ENCODE measurements at places on chromosomes 5 and 9.

DNA sequence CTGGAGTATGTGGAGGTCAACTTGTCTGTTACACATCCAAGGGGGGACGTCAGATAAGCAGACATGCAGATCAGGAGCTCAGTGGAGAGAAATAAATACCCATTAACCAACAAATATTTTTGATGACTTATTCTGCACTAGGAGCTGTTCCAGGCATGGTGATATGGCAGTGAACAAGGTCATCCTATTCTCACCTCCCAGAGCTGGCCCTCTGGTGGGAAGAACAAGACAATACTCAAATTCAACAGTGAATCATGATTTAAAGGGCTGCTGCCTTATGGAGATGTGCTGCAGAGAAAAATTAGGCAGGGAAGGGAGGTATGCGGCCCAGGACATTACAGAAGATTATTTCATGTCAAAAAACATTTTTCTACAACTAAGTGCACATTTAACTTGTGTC is 36.5 kb downstream of the SYK start:
- no peak for DNase-seq

GRCh38 chr9:130835441-130836298 is 616 bp downstream of the ABL1 start:
- peak; percentile 12 for DNase-seq

DNA sequence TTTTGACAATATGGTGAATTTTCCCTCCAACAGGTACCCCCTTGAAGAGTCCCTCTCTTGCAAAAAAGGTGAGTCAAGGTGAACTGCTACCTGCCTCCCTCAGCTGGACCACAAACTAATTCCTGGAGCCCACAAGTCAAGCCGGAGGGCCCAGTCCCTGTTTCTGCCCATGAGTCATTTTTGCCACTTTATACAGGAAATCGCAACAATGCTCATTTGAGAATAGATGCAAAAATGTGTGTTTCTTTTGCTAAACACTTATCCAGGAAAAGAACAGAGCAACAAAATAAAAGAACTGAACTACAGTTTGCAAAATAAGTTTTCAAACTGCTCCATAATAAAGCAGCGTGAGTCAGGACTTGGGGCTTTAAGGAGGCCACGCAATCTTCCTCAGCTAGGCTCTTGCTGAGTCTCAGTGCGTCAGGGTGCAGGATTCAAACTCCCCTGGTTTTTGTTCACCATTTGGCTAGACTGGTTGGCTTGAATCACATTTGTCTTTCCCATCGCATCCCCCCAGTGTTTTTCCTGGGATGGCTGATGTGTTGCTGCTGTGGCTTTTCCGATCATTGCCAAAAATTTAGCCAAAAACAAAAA is 102.7 kb downstream of the GOLPH3 start:
- DNase-seq: no peak

GRCh38 chr5:127085371-127085770 is 12.1 kb upstream of the C5orf63 start:
- DNase-seq: no peak

- DNase-seq: no peak
Measured at GRCh38 chr5:128708841-128709240, 170.8 kb upstream of the FBN2 start.

DNA sequence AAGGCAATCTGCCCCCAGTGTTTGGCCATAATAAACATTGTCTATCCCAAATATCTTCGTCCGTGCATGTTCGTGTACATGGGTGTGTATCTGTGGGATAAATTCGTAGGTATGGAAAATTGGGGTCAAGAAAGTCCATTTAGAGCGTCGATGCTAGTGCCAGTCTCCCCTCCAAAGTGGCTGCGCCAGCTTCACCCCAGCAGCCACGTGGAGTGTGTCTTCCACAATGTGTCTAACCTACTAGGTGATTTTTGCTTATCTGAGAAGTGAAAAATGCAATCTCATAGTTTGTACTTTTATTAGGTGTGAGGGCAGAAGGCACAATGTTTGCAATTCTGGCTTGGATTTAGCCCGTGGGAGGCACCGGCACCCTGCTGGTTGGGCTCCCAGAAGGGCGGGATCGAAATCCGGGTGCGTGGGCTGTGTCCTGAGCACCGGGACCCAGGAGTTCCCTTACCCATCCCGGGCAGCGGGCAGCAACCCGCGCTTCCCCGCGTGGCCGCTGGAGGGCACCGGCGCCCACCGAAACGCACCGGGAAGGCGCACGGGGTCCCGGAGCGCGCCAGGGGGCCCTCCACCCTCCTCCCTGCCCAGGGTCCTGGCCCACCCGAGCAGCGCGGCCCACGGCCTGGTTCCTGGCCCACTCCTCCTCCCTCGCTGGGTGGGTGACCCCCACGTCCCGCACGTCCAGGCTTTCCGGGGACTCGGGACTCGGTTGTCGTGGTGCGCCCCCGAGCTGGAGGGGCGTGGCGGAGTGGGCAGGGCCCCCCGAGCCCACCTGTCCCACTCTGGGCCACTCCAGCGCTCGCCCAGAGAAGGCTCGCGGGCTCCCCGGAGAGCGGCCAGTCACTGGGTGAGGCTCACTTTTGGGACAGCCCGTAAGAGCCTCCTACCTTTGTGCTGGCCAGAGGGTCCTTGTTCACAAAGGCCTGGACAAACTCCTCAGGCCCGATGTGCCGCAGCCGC is 55.4 kb upstream of the RNF130 start:
- DNase-seq: peak; percentile 34

GRCh38 chr5:1018596-1018995 is 10.0 kb downstream of the NKD2 start:
- DNase-seq: peak; percentile 3

GRCh38 chr9:101840694-101841188 is 102.3 kb upstream of the GRIN3A start:
- DNase-seq: no peak

- no peak for DNase-seq
Measured at GRCh38 chr5:140555747-140556312, 1.4 kb downstream of the SRA1 start.

DNA sequence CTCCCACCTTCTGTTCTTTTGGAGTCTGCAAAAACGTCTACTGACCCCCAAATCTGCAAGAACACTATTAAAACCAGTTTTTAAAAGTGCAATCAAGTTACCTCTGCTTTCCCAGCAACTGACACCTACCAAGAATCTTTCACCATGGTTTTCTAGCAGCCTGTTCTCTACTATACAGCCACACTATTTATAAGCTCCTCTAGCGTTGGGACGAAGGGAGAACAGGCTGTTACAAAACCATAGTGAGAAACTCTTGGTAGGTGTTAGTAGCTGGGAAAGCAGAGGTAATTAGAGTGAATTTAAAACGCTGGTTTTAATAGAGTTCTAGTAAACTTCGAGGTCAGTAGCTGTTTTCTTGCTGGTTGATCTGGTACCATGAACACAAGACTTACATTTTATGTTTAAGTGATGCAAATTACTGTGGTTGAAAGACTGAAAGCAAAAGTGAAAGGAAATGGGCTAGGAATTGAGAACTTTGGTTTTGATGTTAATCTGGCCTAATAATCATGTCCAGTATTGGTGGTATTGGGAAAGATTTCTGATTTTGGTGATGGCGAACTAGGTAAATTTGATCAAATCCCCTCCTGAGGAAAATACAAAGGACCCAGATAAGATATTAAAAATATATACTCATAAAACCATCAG is 5.3 kb downstream of the MROH2B start:
- no peak for DNase-seq

DNA sequence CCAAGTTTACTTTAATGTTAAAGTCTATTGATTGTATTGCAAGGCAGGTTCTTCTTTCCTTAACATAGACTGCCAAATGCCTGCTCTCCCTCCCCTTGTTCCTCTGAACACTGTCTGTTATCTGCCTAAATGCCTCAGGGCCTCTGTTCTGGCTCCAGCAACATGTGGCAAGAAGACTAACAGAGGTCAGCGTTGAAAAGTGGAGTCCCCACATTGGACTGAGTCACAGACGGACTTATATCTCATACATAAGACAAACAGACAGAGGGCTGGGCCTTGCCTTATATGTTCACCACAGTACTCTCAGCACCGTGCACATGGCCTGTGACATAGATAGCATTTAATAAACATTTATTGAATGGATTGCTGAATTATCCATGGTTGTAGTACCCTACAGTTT is 91.4 kb downstream of the TSSK1B start:
- no peak for DNase-seq

- DNase-seq: no peak
Measured at GRCh38 chr9:105333076-105333475, 88.6 kb downstream of the SLC44A1 start.

GRCh38 chr9:114503009-114503408 is 2.3 kb downstream of the WHRN start:
- DNase-seq: no peak

GRCh38 chr5:83031381-83031780 is 45.8 kb downstream of the TMEM167A start:
- no peak for DNase-seq

DNA sequence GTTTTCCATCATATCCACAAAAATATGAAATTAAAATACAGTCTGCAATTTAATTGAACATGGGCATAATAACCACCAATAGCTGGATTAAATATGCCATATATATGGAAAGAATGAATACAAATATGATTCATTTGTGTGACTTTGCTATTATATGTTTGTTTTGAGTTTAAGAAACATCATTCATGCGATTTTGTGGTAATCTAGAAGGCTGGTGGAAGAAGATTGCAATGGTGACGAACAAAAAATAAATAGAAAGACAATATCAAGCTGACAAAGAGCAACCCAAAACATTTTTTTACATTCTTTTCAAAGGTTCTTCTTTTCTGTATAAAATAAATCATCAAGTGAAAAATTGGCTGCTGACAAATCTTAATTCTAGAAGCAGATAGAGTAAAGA is 610.0 kb downstream of the MAT2B start:
- no peak for DNase-seq

DNA sequence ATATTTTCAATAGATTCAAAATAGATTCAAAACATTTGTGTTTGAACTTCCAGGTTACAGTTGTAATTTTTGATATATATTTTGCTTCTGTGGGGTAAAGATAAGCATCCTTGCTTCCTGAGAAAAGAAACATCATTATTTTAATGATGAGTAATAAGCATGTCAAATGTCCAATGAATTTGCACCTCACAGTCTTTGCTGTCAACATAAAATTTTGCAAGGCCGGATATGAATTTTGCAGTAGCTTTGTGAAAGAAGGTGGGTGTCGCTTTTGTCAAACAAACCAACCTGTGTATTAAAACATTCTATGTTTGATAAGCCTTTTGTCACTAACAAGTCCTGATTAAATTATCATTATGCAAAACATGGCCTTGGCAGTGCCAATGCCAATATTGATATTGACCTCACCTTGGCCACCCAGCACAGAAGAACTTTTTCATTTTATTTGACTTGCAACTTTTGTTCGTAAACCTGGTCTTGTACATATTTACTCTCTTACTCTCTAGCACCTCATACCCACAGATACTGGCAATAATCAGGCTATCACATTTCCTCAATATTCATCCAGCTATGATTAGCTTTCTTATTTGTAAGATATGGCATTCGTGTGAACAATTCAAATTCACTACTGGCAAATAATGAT is 645.0 kb upstream of the KLF4 start:
- no peak for DNase-seq

Measured in CD4-positive, alpha-beta T cell (primary cell).